ENCODE measurements at places on chromosomes 16 and 17.

DNA sequence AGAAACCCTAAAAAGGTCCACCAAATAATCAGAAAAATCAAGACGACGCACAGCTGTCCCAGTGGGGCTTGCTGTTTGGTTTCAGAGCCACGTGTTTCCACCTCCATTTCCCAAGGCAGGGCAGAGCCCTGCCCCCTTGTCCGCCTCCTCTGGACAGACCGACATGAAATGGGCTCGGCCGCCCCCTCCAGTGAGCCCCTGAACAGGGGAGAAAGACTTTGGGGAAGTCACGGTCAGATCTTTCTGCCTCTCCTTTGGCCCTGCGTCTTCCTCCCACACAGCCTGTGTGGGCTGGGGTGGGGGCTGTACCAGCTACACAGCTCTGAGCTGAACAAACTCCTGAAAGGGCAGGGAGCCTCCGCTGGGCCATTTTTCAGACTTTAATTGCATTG, 230.7 kb downstream of the ENGASE start:
- DNase-seq = no peak

GRCh38 chr16:23991066-23991465, 155.3 kb downstream of the PRKCB start:
- no peak for DNase-seq

DNA sequence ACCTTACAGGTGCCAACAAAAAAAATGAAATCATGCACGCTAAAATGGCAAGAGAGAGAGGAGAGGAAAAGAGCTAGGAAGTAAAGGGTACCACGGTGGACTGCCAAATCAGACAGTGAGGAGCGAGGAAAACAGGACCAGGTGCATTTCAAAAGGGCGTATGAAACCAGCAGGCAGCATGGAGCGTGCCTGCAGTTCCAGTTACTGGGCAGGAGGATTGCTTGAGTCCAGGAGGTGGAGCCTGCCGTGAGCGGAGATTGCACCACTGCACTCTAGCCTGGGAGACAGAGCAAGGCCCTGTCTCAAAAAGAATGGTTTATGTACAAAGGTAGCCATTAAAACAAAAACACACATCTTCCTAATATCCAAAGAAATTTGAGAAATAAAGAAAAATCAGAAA, 16.4 kb downstream of the USP36 start:
- no peak for DNase-seq

DNA sequence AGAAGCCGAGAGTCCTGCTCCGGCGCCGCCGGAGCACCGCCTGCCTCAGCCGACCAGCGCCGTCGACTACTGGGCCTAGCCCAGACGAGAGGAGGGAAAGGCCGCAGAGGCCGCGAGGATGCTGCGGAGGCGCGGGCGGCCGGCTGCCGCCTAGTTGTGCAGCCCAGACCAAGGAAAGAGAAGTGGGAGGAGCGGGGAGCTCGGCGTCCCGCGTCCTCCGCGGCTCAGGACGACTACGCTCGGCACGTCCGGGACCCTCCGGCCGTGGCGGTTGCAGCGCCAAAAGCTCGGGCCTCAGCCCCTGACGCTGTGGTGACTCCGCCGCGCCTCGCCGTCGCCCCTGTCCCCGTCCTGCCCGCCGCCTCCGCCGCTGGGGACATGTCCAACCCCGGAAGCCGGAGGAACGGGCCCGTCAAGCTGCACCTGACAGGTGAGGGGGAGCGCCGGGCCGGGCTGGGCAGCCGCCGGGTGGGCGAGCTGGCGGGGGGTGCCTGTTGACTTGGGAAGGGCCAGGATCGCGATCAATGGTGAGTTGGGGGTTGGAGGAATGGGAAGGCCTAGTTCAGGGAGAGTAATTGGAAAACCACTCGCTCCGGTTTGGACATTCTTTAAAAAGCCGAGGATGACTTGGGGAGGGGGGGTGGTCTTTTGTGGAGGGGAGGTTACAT, 37.7 kb downstream of the RNF135 start:
- no peak for DNase-seq

DNA sequence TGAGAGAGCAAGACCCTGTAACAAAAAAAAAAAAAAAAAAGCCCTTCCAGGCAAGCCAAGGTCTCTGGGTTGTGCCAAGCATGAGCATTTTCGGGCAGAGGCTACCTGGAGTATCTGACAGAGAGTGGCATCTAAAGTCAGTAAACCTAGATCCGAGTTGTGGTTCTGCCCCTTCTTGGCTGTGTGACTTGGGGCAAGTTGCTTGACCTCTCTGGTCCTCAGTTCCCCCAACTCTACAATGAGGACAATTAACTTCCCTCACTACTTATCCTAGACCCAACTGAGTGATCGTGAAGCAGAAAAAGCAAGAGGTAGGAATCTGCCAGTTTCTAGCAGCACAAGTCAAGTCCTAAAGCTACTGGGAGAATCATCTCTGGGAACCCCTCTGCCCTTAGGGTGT, 34.4 kb downstream of the TMEM186 start:
- no peak for DNase-seq

DNA sequence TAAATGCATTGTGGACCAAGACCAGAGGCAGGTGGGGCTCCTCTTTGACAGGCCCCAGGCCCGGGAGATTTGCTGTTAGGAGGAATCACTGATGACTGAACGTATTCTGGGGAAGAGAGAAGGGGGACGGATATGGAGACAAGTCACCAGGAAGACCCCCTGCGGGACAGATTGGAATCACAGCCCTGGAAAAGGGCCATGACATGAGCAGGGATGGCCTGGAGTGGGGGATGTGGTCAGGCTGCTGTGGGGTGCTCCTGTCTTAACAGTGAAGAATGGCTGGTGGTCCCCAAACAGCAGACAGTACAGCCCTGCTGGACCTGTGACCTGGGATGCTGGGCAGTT, 23.7 kb upstream of the MGAT5B start:
- DNase-seq = no peak

DNA sequence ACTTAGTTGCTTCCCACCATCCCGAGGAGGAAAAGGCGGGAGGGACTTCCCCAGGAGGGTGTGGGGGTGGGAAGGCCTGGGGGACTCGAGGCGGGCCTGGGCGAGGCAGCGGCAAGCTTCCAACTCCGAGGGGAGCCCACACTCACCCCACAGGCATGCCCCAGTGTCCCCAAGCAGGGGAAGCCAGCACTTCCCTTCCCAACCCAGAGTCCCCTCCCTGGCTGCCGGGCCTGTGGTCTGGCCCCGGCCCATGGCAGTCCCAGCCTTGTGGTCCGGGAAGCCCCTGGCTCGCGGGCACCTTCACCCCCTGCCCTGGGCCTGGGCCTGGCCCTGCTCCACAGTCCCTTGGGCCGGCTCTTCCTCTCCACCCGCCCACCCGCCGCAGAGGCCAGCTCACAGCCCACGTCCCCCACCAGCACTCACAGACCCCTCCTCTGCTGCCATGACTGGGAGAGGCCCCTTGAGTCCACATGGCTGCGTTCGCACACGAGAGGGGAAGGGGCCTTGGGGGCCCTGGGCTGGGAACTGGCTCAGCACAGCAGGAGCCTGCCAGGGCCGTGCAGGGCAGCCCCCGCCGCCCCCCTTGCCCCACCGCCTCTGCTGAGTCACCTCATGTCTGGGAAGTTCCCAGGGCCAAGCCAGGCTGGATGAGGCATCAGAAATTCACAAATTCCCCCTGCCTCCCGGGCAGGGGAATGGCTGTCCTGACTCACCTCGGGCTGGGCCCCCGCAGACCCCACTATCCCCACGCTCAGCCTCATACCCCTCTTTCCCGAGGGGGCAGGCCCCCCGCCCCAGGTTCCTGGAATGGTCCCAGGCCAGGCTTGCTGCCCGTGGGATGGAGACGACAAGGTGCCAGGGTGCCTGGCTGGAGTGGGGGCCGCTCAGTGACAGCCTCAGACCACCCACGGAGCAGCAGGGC, 27.8 kb downstream of the BAHCC1 start:
- peak; percentile 79 for DNase-seq

DNA sequence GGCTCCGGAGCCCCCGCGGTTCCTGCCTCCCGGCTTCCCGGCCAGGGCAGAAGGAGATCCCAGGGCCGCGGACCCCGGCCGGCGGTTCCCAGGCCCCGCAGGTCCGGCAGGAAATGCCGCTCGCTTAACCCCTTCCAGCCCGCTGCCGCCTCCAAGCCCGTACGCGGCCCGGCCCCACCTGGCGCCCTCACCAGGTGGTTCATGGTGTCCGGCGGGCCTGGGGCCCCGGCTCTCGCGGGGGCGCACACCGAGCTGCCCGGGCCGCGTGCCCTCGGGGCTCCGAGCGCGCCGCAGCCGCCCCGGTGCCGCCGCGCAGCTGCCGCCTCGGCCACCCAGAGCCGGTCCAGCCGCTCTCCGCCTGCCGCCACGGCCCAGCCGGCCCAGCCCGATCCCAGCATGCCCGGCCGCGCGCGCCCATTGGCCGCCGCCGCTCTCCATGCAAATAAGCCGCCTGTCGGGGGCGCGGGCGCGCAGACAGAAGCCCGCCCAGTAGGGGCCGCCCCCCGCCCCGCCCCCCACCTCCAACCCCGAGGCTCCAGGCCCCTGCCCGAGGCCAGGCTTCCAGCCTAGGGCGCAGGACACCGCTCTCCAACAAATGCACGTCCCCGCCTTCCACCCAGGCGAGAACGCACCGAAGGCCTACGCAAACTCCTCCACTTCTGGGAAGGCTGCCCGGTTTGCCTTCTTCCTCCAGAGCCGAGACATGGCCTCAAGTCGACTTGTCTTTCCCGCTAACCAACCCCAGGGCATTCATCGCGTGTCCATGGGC, at the start of gene BCAR1:
Gene BCAR1 (minus strand): TSS at position 345 of the 769 bp plus-strand sequence. CDS start 142 bp downstream, at position 203.
- DNase-seq = peak; percentile 71

DNA sequence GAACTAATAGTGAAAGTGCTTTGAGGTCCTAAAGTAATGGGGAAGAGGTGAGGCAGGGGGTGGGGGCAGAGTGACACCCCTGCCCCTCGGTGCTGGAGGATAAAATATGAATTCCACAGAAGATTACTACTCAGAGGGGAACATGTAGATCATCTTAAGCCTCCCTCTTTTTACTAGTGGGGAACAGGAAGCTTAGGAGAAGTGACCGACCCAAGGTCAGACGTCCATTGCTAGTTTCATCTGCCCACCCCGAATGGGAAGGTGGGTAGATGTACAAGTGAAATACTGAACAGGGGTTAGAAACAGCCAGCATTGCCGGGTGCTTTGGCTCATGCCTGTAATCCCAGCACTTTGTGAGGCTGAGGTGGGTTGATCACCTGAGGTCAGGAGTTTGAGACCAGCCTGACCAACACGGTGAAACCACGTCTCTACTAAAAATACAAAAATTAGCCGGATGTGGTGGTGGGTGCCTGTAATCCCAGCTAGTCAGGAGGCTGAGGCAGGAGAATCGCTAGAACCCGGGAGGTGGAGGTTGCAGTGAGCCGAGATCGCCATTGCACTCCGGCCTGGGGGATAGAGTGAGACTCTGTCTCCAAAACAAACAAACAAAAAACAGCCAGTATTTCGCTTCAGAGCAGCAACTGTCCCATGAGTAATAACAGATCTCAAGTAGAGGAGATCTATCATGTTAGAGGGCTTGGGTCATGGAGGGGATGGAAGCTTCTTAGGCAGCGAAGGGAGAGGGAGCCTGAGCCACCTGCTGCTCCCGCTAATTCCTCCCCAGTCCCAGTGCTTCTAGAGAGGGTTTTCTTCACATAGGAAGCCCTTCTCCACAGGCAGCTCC, 1.2 kb upstream of the NR1D1 start:
- DNase-seq = no peak

DNA sequence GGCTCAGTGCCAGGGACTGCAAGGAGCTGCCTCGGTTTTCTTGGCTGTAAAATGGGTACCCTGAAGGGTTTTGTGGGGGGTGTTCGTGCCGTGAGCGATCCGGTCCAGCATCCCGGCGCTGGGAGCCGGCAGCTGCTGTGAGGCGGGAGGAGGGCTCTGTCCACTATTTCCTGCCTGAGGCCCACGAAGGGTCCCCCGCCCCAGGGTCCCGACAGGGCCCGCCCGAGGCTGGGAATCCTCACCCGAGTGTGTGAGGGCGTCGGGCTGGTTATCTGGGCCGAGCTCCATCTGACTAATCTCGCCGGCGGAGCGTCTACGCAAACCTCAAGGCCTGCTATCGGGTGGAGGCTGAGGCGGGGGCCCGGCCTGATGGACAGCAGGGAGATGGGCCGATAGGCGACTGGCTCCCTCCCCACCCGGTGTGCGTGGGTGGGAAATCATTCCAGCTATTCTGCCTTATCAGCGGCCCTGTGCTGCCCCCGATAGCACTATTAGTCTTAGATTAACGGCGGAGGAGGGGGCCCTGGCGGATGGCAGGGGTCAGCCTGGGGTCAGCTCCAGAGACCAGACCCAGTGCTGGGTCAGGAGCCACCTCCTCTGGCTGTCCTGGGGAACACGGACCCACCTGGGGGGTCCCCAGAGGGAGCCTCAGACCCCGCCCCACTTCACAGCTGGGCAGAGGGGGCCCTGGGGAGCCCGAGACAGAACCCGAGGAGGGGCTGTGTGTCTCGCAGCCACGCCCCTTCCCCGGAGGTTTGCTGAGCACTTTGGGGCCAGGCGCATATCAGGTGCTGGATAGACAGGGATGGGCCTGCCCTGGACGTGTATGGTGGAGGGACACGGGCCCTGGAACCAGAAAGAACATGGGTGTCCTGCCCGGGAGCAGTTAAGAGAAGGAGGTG, 44.7 kb downstream of the ZFPM1 start:
- DNase-seq = no peak

DNA sequence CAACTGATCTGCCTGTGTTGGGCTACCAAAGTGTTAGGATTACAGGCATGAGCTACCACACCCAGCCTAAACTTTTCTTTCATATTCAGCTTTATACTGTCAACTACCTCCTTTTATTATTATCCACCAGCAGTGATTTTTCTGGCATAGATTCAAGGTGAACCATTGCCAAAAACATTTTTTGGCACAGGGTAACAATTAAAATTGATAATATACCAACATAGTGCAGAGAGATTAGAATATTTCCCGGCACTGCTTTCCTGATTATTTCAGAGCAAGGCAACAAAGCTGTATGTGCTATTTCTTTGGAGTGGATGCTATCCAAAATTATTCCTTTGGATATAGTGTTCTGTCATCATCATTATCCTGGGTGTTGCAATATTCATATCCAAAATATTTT, 781.6 kb upstream of the SOX9 start:
- no peak for DNase-seq

DNA sequence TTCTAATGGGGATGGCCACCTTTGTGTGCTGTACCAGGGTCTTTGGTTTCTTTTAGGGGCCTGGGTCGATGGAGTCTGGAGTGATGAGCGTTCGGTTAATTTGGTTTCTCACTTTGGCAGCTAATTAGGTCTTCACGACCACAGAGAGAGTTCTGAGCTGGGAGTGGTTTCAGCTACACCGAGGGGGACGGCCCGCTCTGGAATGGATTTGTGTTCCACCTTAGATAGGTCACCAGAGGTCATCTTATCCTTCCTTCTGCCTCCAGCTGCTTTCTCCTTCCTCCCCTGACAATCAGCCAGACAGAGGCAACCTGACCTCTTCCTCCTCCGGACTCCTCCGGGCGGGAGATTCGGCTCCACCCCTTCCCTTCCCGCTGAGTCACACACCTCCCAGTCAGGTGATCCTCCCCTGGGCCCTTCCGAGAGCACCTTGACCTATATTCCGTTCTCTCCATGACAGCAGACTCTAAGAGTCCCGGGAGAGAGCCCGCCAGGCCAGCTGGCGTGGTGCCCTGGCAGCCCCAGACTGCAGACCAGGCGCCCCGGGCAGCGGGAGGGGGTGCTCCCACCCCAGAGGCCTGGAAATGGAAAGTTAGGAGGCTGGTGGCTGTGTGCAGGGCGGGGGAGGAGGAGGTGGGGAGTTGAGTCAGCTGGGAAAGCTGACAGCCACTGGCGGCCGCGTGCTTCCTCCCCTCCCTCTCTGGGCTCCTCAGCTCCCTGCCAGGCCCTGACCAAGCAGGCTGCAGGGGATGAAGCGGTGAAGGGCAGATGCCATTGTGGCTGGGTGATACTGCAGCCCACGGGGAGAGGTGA, 44.7 kb downstream of the CHD9 start:
- no peak for DNase-seq
